ENCODE measurements at places on chromosomes 2 and 18.

GRCh38 chr2:37649518-37649917 lies 21.9 kb downstream of the CDC42EP3 start:
- DNase-seq: no peak

DNA sequence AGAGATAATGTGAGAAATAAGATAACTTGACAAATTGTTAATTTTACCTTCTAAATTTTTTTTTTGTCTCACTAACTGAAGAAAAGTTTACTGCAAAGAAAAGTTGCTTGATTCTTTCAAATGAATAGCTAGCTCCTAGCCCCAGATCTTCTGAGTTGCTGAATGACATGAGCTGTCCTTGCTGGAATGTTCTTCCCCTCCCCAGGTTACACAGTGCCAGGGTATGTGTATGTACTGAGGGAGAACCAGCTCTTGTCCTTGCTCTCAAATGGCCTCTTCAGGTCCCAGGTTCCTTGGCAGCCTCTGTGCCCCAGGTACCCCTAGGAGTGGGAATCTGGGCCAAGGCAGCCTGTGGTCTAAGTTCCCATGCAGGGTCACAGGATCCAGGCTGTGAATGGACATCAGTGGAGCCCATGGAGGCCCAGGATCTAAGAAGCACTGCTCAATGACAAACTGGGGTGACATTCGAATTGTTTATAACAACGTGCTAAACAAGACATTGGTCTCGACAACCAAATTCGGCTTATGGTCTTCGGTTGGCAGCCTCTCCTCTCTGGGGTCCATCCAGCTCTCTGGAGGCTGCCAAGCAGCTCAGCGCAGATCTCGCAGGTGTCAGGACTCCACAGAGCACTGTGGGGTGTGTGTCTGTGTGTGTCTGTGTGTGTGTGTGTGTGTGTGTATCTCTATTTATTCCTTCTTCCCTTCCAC lies 17.1 kb upstream of the INO80C start:
- no peak for DNase-seq

GRCh38 chr2:221752781-221753180 lies 180.7 kb upstream of the EPHA4 start:
- no peak for DNase-seq

DNA sequence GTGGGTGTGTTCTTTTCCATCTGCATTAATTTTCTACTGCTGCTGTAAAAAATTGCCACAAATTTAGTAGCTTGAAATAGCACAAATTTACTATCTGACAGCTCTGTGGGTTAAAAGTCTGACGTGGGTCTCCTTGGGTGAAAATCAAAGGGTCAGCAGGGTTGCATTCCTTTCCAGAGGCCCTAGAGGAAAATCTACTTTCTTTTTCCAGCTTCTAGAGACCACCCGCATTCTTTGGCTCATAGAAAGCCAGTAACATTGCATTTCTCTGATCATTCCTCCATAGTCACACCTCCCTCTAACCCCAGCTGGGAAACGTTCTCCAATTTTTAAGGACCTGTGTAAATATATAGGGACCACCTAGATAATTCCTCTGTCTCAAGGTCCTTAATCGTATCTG lies 128.8 kb downstream of the ATL2 start:
- DNase-seq: no peak

- DNase-seq: peak; percentile 47
Observed at GRCh38 chr2:8479298-8479697, 202.6 kb upstream of the ID2 start.

GRCh38 chr2:77566582-77566981 lies 44.4 kb upstream of the LRRTM4 start:
- no peak for DNase-seq

- no peak for DNase-seq
Observed at GRCh38 chr2:40087434-40087833, 308.4 kb upstream of the THUMPD2 start.

- DNase-seq: peak; percentile 98
Observed at GRCh38 chr2:10120158-10120876, 2.2 kb upstream of the RRM2 start.

- no peak for DNase-seq
Observed at GRCh38 chr2:14815201-14815600, 182.7 kb downstream of the LRATD1 start.

DNA sequence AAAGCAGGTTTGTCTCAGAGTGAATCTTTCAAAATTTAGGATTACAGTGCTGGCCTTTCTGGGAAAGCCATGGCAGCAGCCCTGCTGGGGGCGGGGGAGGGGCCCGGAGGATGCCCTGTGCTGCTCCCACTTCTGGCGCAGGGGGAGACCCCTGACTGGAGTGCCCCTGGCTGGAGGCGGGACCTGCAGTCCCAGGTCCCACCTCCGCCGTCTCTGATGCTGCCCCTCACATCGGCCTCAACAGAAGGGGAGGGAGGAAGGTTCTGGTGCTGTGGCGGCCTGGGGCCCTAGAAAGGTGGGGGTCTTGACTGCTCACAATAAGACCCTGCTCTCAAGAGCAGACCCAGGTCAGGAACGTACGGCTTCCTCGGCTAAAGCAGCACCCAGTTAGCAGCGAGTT lies 216.4 kb downstream of the TWIST2 start:
- no peak for DNase-seq

DNA sequence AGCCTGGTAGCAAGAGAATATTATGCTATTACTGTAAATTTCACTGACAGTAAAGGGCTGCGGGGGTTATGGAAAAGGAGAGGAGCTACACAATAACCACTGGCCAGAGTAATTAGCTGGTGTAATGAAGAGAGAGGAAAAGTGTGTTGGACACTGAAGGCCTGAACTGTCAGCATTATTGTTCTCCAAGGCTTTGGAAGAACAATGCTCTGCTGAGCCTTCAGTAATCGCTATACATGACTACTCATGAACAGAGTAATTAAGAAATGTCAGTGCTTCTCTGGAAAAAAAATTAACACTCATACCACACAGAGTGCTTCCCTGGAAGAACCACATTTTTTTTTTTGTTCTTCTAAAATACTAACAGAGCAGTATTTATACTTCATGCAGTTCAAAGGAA lies 931.3 kb downstream of the CPS1 start:
- DNase-seq: no peak

DNA sequence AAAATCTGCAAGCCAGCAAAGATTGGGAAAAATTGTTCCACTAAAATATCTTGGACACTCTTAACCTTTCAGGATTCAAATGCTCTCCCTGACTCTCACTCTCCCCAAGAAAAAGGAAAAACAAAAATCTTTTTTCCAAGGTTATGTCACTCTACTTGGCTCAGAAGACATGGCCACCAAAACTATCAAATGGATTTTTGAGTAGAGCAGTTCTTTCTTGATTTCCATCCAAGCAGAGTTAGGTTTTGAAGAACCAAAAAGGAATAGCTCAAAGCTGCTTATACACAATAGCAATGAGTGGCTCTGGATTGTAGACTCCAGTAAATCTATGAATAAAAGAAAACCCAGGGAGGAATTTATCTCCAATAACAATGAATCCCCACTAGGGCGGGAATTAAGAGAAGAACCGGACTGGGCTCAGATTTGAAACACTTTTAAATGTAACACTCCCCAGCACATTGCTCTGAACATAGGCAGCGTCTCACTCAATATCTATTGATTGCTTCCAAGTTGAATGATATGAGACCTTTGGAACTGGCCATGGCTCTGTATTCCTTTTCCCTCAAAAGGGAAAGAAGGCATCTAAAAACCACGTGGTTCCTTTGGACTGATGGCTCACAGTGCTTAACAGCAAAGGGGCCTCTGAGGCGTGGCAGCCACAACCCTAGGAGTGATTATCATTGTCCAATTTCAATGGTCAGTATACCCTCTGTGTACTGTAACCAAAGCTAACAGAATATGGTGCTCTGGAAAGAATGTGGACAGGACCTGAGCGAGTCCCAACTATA lies 68.3 kb downstream of the SPRED2 start:
- DNase-seq: no peak

GRCh38 chr18:64270121-64270520 lies 121.2 kb upstream of the LINC00305 start:
- no peak for DNase-seq

GRCh38 chr2:134232461-134232860 lies 21.4 kb upstream of the MGAT5 start:
- no peak for DNase-seq

DNA sequence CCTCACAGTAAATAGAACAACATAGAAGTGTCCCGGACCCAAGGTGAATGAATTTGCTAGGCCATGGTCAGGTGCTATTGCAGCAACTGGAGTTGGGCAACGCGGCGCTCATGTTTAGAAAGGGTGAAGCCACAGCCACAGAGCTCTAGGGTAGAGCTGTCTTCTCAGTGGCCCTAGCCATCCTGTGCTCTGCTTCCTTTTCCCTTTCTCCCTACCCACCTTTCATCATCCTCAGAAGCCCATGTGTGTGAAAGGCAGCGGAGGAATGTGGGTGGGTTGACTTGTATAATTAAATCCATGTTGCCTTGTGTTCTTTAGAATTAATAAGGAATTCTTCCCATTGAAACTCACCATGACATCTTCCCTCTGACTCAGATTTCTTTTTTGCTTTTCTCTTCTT lies 336.7 kb downstream of the OSR1 start:
- peak; percentile 70 for DNase-seq

GRCh38 chr2:110858135-110858725 lies 125.9 kb downstream of the ACOXL start:
- DNase-seq: no peak
